ENCODE measurements at places on chromosomes 6 and 20.

DNA sequence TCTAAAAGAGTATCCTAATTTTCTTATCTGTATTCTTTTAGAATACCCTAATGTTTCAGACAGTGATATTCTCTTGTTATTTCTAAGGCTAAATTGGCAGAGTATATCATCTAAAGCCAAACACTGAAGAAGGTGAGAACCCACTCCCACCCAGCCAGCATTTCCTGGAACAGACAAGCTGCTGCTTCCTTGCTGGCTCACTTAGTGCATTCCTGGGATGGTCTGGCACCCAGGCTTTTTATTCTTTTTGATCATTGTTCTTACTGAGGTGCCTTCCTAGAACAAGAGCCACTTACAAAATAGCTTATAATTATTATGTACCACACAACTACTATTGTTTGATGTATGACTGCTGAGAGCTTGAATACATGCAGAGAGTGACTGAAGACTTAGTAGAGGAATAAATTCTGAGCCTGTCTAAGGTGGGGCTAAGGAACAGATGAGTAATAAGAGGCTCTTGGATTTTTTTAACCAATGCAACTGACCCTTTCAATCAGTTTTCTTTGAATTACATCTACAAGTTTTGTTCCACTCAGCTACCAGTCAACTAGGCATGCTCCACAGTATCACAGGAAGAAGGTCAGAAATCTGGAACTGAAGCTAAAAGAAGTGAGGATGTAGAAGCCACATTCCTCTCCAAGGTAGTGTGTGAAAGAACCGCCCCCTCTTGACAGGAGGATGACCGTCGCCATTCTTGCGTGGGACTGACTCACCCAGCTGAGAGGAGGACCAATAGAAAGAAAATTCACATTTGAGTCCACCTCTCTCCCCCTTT, 30.1 kb downstream of the PRPH2 start:
- H3K27me3 ChIP-seq, result no peaks in the 10 kb centered on the region
- H3K27ac ChIP-seq, result peak overlapping the region; percentile 79
- peaks cover 52% of the 10 kb centered on the region for H3K4me1 ChIP-seq
- H3K4me3 ChIP-seq, result no peak overlapping the region

- peak overlapping the region; percentile 36 for H3K27ac ChIP-seq
- H3K4me1 ChIP-seq, result no peaks in the 10 kb centered on the region
- no peak overlapping the region for H3K4me3 ChIP-seq
- DNase-seq, result no peak
- H3K27me3 ChIP-seq, result peaks cover 6% of the 10 kb centered on the region
- no peaks in the 10 kb centered on the region for H3K36me3 ChIP-seq
These were observed 40.5 kb downstream of the HLA-F start for GRCh38 chr6:29763491-29764289.

GRCh38 chr20:8124639-8125038, 7.4 kb upstream of the PLCB1 start:
- H3K4me1 ChIP-seq, result peaks cover 5% of the 10 kb centered on the region
- H3K36me3 ChIP-seq, result no peaks in the 10 kb centered on the region
- no peak overlapping the region for H3K4me3 ChIP-seq
- no peak overlapping the region for H3K27ac ChIP-seq
- no peaks in the 10 kb centered on the region for H3K27me3 ChIP-seq

DNA sequence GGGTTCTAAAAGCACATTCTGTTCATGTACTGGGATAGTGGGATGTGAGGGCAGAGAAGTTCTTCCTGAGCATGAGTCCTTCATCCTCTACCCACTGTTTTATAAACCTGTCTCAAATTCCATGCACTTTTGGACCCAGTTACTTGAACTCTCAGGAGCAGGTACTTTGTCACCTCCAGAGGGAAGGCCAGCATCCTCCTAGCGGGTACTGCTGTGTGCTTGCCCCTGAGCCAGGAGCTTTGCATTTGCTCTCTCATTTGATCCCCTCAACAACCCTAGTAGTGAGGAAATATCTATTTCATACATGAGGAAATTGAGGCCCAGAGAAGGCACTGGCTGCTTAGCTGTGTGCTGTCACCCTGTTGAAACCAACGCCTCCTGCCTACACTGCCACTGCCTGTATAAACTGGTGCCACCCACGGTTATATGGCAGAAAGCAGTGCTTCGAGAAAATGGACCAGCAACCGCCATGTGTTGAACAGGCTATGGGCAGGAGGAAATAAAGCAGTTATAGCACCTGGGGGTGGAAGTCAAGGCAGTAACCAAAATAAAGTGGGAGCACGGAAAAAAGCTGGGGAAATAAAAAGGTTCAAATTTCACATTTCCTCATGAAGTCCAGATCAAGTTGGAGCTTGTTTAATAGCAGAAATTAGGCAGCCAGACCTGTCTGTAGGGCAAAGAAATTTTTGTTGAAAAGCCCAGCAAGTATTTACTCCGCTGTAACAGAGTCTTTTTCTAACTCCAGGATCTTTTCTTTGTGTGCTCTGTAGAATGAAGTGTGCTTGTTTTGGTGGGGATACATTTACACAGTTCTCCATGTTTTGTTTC, 38.0 kb downstream of the KLHL31 start:
- H3K27ac ChIP-seq, result no peak overlapping the region
- peaks cover 7% of the 10 kb centered on the region for H3K27me3 ChIP-seq
- no peaks in the 10 kb centered on the region for H3K36me3 ChIP-seq
- no peak for DNase-seq
- no peaks in the 10 kb centered on the region for H3K4me1 ChIP-seq

- no peak overlapping the region for H3K4me3 ChIP-seq
- H3K27me3 ChIP-seq, result no peaks in the 10 kb centered on the region
- DNase-seq, result no peak
- H3K36me3 ChIP-seq, result peaks cover 24% of the 10 kb centered on the region
- peaks cover 30% of the 10 kb centered on the region for H3K4me1 ChIP-seq
These were observed 17.8 kb downstream of the TMEM30A start for GRCh38 chr6:75266716-75267291.

DNA sequence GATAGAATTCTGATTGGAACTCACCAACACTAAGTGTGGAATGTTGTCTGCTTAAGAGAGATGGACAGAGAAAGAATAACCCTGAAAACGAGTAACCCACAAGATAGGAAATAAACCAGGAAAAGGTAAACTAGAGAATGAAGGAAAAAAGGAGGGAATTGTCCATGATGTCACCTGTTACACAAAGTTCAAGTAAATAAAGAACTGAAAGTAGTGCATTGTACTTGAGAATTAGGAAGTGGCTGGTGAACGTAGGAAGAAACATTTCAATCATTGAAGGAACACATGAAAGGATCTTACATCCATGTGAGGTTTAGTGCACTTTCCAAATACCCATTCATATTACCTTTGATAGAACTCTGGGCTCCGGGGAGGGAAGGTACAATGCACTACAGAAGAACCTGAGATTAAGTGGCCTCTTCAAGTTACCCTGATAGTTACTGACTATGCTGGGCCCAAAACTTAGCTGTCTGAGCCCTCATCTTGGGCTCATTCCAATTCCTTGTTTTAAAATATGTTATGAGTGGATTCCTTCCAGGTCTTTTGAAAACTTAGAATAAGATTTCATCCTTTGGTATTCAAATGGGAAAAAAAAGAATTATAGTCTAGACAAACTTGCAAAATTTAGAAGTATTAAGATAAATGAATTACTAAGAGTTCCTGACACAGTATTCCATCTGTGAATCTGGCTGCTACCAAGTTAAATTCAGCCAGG, 1.1 kb upstream of the STX7 start:
- no peak for DNase-seq
- H3K27ac ChIP-seq, result no peak overlapping the region
- no peaks in the 10 kb centered on the region for H3K36me3 ChIP-seq
- peaks cover 43% of the 10 kb centered on the region for H3K4me1 ChIP-seq
- H3K4me3 ChIP-seq, result peak overlapping the region; percentile 90
- no peaks in the 10 kb centered on the region for H3K27me3 ChIP-seq
